Naive B cell (primary cell): ENCODE measurements at places on chromosomes 12 and 14. TPM values are rescaled to one million over a fixed set of nuclear protein-coding genes. Genes with fewer than 3 reads are reported as not detected.

Gene POTEM
- not detected for polyA plus RNA-seq

Gene FGF6
- not detected for polyA plus RNA-seq

Gene SOAT2
- not detected for polyA plus RNA-seq

Gene PPP1CC
- 315 TPM for polyA plus RNA-seq

Gene SLC6A15
- polyA plus RNA-seq = not detected

Gene CEBPE
- polyA plus RNA-seq = 0.55 TPM

Gene LYZ
- polyA plus RNA-seq = 62.9 TPM

Gene HSPA2
- 0.58 TPM for polyA plus RNA-seq

Gene RNASE2
- not detected for polyA plus RNA-seq

Gene AQP2
- not detected for polyA plus RNA-seq

Gene DCAF4
- 14.1 TPM for polyA plus RNA-seq

Gene AKAP3
- 5.4 TPM for polyA plus RNA-seq

Gene ALKBH2
- polyA plus RNA-seq = 20.5 TPM

Gene JDP2
- polyA plus RNA-seq = 2.8 TPM

Gene STYK1
- not detected for polyA plus RNA-seq

Gene RIPK3
- 8.4 TPM for polyA plus RNA-seq

Gene OASL
- 0.84 TPM for polyA plus RNA-seq

Gene GLT1D1
- 0.52 TPM for polyA plus RNA-seq

Gene TNFAIP2
- 2.1 TPM for polyA plus RNA-seq

Gene DEPDC4
- polyA plus RNA-seq = 0.62 TPM

Gene SERPINA9
- polyA plus RNA-seq = not detected

Gene CLEC12A
- polyA plus RNA-seq = 0.33 TPM

Gene AQP5
- not detected for polyA plus RNA-seq

Gene NDUFB1
- 300 TPM for polyA plus RNA-seq

Gene CLEC4C
- polyA plus RNA-seq = 1.4 TPM

Gene HOXC4
- 1.0 TPM for polyA plus RNA-seq

Gene AMHR2
- not detected for polyA plus RNA-seq

Gene RPL10L
- not detected for polyA plus RNA-seq

Gene ZDHHC22
- not detected for polyA plus RNA-seq

Gene TAS2R7
- polyA plus RNA-seq = not detected

Gene B4GALNT1
- polyA plus RNA-seq = not detected

Gene ITGA7
- polyA plus RNA-seq = not detected

Gene TM7SF3
- 94.0 TPM for polyA plus RNA-seq

Gene GLRX5
- 63.1 TPM for polyA plus RNA-seq

Gene PLXNC1
- 6.9 TPM for polyA plus RNA-seq

Gene ASCL1
- not detected for polyA plus RNA-seq

Gene REP15
- 0.42 TPM for polyA plus RNA-seq

Gene RBP5
- polyA plus RNA-seq = not detected

Gene RERGL
- not detected for polyA plus RNA-seq

Gene SYT1
- polyA plus RNA-seq = 0.97 TPM

Gene HAL
- polyA plus RNA-seq = 0.94 TPM

Gene IAPP
- not detected for polyA plus RNA-seq

Gene NFYB
- polyA plus RNA-seq = 40.9 TPM

Gene PLEKHD1
- polyA plus RNA-seq = not detected

Gene LPCAT3
- polyA plus RNA-seq = 30.7 TPM

Gene SERPINA12
- polyA plus RNA-seq = not detected

Gene FGF23
- not detected for polyA plus RNA-seq

Gene KRT6C
- polyA plus RNA-seq = not detected

Gene KCNJ8
- polyA plus RNA-seq = not detected

Gene BATF
- 10.6 TPM for polyA plus RNA-seq
